M059J (cell line): ENCODE measurements at places on chromosomes 4 and X. TPM values are rescaled to one million over a fixed set of nuclear protein-coding genes. Genes with fewer than 3 reads are reported as not detected.

- peak; percentile 61 for DNase-seq
These were observed 39.2 kb upstream of the ASMTL start for GRCh38 chrX:1491851-1492349.

- no peak for DNase-seq
These were observed 150.0 kb downstream of the TET2 start for GRCh38 chr4:105296672-105297071.

DNA sequence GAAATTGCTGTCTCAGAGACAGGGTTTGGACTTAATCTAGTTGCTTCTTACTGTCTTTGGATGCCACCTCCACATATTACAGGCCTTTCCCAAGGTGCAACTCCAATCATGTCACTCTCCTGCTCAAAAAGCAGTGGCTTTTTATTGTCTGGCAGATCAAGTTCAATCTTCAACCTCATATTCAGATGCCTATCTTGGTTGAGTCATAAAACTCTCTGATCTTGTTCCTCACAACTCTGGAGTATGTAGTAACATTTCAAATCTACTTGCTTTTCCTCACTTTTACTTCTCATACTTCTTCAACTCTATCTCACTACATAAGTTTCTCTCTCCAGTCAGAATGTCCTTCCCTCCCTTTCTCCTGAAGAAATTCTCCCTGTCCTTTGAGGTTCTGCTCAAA lies 180.6 kb downstream of the VSIG4 start:
- no peak for DNase-seq

GRCh38 chr4:10183462-10183861 lies 66.9 kb upstream of the WDR1 start:
- DNase-seq = peak; percentile 58

- DNase-seq = peak; percentile 76
These were observed at the start of gene STBD1 for GRCh38 chr4:76305971-76306881. TSS of gene STBD1 (plus strand) at chr4:76306733. CDS start at chr4:76306770, 37 bp downstream.

DNA sequence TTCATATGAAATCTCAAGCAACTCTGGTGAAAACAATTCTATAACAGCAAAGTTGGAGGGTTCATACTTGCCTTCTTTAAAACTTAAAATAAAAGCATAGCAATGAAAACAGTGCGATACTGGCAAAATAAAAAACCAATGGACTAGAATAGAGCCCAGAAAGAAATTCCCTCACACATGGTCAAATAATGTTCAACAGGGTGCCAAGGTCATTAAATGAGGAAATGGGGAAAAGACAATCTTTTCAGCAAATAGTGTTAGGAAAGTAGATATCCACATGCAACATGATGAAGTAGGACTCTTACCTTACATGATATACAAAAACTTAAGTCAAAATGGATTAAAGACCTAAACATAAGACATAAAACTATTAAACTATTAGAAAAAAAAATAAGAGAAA lies 970.2 kb upstream of the AGA start:
- no peak for DNase-seq

GRCh38 chr4:8229331-8229975 lies 30.4 kb downstream of the SH3TC1 start:
- no peak for DNase-seq

GRCh38 chr4:102180046-102180445 lies 165.2 kb downstream of the SLC39A8 start:
- DNase-seq = no peak

GRCh38 chr4:79338148-79338547 lies 12.3 kb upstream of the NAA11 start:
- no peak for DNase-seq

DNA sequence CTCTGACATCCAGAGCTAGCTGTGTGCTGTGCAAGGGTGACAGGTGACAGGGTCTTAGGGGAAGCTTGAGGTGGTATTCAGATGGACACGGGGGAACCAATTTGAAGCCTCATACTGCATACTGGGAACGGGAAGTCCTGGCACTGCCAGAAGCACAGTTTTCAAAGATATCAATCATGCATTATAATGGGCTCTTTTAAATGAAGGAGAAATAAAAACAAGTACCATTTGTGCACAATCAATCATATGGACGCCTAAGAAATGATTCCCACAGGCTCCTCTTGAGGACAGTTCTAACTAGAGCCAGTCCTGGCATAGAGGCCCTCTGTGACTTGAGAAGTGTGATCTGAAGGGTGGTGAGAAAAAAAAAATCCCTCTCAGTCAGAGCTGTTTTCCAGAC lies 50.9 kb downstream of the TSC22D3 start:
- no peak for DNase-seq

DNA sequence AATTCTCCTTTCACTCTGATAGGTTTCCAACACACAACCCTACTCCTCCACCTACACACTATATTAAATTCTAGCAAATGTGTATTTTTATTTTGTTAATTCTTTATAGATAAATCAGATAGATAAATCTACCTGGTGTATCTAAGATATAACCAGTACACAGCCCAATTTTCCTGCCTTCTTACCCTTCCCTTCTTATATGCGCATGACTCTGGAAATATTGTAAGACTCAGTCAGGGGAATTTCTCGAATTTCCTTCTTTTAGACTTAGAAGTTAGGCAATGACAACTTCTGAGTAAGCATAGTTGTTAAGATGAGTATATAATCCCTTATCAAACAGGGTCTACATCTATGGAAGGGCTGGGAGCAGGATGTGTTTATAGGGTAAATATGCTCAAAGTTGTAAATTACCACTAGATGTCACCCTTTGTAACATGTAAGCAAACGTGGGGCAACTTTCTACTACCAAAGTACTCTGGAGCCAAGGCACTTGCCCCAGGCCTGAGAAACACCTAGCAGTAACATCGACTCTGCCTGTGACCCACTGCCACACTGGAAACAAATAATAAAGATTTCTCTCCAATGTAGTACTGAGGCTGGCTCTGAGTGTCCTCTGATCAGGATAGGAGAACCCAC lies 444.7 kb downstream of the IQCM start:
- DNase-seq = peak; percentile 61

GRCh38 chr4:161664740-161665139 lies 499.1 kb downstream of the FSTL5 start:
- no peak for DNase-seq

GRCh38 chrX:153818571-153819383 lies 11.6 kb downstream of the PDZD4 start:
- DNase-seq = peak; percentile 49

- DNase-seq = no peak
These were observed 51.5 kb downstream of the PSAPL1 start for GRCh38 chr4:7383266-7383665.

- DNase-seq = no peak
These were observed 148.5 kb downstream of the FAM13A start for GRCh38 chr4:88908521-88908920.

- DNase-seq = no peak
These were observed 147.2 kb downstream of the RELL1 start for GRCh38 chr4:37538931-37539330.

- no peak for DNase-seq
These were observed 16.5 kb downstream of the TRAPPC11 start for GRCh38 chr4:183675625-183676024.

DNA sequence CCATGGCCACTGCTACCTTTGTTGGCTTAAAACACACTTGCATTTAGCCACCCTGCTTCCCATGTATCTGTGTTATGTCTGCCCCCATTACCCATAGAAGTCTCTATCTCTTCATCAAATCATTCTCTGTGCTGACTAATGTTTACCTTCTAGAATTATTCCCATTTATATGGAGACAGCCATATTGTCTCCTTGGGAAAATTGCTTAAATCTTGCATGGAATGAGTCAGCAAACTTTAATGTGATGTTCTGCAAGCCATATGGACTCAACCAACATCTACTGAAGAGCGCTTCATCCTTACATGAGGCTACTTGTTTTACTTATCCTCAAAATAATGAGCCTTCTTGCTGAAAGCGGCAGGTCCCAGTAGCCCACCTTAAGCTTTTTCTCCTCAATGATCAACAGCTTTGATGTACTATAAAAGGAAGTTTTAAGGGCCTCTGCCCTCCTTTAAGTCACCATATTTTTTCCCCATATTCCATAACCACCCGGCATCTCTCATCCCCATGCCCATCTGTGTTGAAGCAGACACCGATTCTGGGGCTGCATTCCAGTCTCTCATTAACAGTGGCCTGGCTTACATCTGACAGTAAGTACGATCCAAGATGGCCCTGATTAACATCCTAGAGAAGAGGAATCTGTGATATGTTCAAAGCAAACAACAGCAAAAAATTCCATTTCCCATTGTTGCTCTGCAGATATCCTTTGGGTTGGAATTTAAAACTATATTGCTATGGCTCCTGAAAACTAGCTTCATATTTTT lies 130.4 kb downstream of the ARHGAP6 start:
- DNase-seq = no peak

DNA sequence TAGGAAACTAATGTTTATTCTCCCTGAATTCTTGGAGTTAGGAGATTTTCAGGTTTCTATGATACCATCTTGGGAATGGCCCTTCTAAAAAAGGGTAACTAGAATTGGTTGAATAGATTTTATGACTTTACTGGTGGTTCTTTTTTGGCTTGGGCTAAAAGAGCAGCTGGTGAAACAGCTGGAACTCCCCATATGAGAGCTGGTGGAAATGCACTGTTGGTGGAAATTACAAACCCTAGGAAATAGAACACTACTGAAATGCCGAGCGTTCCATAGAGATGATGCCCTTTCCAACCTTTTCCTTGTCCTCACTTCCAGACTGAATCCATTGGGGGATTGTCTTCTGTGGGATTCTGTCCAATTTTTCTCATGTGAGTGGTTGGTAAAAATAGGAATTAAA lies 139.5 kb downstream of the STIM2 start:
- DNase-seq = no peak

GRCh38 chr4:73673286-73673685 lies 53.0 kb upstream of the RASSF6 start:
- no peak for DNase-seq

DNA sequence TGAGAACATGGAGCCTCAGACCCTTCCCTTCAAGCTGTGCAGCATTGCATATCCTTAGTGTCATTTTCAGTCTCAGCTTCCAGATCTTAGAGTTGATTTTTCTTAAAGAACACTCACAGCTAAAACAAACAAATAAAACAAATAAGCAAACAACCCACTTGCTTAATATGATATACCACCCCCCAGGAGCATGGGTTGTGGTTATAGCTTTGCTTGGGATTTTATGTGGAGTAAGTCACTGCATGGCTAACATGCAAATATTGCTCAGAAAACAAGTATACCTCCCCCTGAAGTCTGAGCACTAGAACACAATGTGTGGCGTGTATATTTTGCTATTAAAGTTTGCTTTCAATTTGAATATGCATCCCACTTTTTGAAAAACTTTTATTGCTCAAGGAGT lies 78.6 kb downstream of the MGST2 start:
- DNase-seq = no peak

DNA sequence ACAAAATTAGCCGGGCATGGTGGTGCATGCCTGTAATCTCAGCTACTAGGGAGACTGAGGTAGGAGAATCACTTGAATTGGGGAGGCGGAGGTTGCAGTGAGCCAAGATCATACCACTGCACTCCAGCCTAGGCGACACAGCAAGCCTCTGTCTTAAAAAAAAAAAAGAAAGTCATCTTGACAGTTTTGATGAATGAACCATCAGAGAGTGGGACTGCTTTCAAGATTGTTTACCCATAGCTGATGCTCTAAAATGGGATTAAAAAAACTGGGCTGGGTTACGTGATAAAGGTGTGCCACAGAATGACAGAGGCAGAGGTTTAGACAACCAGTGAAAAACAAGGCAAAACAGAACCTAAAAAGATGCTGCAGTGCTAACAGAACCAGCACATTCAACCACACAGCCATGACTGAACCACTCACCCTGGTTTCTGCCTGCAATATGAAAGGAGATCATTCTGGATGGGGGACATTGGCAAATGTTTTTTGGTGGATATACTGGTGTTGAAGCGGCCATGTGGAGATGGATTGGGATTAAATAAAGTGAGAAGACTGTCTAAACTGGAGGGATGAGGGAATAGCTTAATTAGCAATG lies 22.2 kb downstream of the GPAT3 start:
- DNase-seq = no peak

DNA sequence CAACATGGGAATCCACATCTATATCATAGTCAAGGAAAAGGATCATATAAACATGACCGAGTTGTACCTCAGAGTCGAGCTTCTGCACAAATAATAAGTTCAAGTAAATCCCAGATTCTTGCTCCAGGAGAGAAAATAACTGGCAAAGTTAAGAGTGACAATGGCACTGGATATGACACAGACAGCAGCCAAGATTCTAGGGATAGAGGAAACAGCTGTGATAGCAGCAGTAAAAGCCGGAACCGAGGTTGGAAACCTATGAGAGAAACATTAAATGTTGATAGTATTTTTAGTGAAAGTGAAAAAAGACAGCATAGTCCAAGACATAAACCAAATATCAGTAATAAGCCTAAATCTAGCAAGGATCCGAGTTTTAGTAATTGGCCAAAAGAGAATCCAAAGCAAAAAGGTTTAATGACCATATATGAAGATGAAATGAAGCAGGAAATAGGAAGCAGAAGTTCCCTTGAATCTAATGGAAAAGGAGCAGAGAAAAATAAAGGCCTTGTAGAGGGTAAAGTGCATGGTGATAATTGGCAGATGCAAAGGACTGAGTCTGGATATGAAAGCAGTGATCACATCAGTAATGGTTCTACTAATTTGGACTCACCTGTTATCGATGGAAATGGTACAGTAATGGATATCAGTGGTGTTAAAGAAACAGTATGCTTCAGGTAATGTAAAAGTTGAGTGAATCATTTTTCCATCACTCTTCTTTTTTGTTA lies 50.4 kb downstream of the FABP2 start:
- DNase-seq = no peak

Gene BLTP1
- 11.2 and 16.5 TPM in 2 replicates for total RNA-seq

Gene DRD5
- total RNA-seq = not detected in 2 replicates

Gene MAGEA2B
- 1.9 and 2.5 TPM in 2 replicates for total RNA-seq

Gene KIAA1210
- 0.02 TPM in 1 of 2 replicates, not detected in the other for total RNA-seq

Gene GSTCD
- total RNA-seq = 13.7 and 15.4 TPM in 2 replicates

Gene SPOCK3
- 0.20 and 0.81 TPM in 2 replicates for total RNA-seq

Gene PPP4R3C
- 0.20 and 0.30 TPM in 2 replicates for total RNA-seq

Gene C4orf17
- total RNA-seq = not detected in 2 replicates

Gene CT83
- total RNA-seq = not detected in 2 replicates

Gene SMARCA1
- total RNA-seq = 95.1 and 142 TPM in 2 replicates

Gene HSFX3
- total RNA-seq = not detected in 2 replicates

Gene SPANXC
- 5.8 and 13.3 TPM in 2 replicates for total RNA-seq

Gene SLC16A2
- 56.5 and 78.7 TPM in 2 replicates for total RNA-seq

Gene CFAP99
- 0.42 TPM in 1 of 2 replicates, not detected in the other for total RNA-seq

Gene DMP1
- total RNA-seq = not detected in 2 replicates

Gene CCDC158
- not detected in 2 replicates for total RNA-seq
